ENCODE measurements at places on chromosomes 5 and 9.

GRCh38 chr9:75812141-75812540, 78.3 kb upstream of the PCSK5 start:
- H3K27ac ChIP-seq = no peak overlapping the region
- H3K27me3 ChIP-seq = no peaks in the 10 kb centered on the region
- H3K4me3 ChIP-seq = no peak overlapping the region
- no peaks in the 10 kb centered on the region for H3K36me3 ChIP-seq
- DNase-seq = no peak

GRCh38 chr5:15472116-15472515, 27.9 kb upstream of the FBXL7 start:
- no peak overlapping the region for H3K27ac ChIP-seq
- no peak overlapping the region for H3K4me3 ChIP-seq

GRCh38 chr9:124621371-124622328, 114.5 kb upstream of the NR5A1 start:
- peaks cover 1% of the 10 kb centered on the region for H3K27me3 ChIP-seq
- DNase-seq = no peak
- H3K4me3 ChIP-seq = no peak overlapping the region

DNA sequence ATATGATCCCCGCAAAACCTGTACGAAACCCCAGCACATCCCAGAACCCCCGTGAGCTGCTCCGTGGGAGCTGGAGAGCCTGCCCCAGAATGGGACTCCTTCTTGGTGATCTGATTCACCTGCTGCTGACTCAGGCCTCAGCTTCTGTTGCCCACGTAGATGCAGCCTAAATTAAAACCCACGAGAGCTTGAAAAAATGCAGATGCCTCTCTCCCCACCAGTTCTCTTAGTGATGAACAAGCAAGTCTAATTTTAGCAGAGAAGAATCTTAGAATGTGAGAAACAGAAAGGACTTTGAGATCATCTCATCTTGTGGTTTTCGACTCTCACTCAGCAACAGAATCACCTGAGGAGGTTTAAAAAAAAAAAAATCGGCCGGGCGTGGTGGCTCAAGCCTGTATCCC, 57.6 kb downstream of the TMOD1 start:
- H3K27me3 ChIP-seq = peaks cover 22% of the 10 kb centered on the region
- no peaks in the 10 kb centered on the region for H3K4me1 ChIP-seq
- no peak overlapping the region for H3K27ac ChIP-seq
- DNase-seq = no peak

DNA sequence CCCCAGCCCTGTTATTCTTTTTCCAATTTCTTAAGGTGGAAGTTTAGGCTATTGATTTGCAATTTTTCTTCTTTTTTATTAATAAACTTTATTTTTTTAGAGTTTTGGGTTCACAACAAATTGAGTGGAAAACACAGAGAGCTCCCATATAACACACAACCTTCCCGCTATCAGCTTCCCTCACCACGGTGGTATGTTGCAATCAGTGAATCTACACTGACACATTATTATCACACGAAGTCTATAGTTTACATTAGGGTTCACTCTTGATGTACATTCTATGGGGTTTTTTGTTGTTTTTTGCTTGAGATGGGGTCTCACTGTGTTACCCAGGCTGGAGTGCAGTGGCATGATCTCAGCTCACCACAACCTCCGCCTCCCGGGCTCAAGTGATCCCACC, 4.8 kb upstream of the NFX1 start:
- no peaks in the 10 kb centered on the region for H3K27me3 ChIP-seq
- DNase-seq = no peak
- peaks cover 15% of the 10 kb centered on the region for H3K4me1 ChIP-seq
- H3K27ac ChIP-seq = no peak overlapping the region

DNA sequence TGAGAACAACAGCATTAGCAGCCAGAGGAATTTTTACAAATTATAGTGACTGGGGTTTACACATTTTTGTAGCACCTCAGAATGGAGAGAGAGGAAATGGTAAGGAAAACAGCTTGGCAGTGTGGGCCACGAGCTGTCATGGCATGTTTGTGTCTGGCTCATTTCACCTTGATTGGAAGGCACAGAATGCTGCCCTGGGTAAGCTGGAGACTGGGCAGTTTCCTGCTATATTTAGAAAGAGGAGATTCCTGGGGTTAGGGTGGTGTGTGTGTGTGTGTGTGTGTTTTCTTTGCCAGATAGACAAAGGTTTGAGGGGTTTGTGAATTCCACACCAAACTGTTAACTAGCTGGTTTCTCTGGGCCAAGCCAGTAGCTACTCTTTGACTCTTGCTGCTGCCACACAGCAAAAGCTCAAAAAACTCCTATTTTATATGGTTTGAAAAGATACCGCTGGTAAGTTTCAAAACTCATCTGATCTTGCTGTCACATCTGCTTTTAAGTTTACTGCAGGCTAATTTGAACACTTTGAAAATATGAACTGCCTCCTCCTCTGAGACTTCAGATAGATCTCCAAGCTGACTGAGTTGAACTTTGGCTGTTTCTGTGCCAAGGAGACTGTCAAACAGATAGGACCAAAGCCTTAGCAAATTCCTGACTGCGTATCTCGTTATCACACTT, 9.1 kb downstream of the ARHGAP26 start:
- H3K27ac ChIP-seq = no peak overlapping the region
- H3K36me3 ChIP-seq = no peaks in the 10 kb centered on the region
- H3K4me3 ChIP-seq = no peak overlapping the region
